ENCODE measurements at places on chromosomes 16 and 17.
A peak's percentile ranks its signal among the peaks of the same experiment; 100 is the strongest.

GRCh38 chr17:58279016-58279711, 1.6 kb downstream of the MPO start:
- no peak for DNase-seq

- DNase-seq = no peak
These were observed 189.7 kb downstream of the SNX29 start for GRCh38 chr16:12166271-12166670.

DNA sequence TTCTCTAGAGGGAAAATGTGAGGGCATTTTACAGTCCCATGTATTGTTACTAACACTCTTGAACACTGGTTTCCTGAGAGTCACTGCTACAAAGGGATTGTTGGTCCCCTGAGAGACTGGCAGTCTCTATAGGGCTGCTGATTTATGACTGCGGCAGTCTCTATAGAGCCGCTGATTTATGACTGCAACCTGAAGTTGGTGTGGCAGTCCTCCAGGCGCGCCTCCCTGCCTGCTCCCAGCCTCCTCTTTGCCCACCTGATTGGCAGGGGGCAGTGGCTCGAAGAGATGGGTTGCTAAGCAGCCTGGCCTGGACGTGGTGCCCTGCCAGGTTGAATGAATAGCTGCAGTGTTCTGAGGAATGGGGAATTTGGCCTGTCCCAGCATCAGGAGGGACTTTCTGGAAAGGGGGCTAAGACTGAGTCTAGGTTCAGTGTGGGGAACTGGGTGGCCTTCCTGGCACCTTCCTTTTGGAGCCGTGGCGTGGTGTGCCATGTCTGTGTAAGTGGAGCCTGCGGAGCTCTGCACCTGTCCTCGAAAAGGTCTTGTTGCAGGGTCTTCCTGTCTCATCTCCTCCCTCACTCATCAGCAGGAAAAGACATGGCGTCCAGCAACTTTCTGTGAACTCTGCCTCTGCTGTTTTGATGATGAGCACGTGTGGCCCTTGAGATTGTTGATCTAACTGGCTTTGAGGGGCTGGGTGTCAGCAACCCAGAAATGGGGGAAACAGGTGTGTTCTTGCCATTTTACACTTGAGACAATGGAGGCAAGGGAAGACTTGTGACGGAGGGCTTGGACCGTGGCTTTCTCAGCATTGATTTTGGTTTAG, 24.9 kb downstream of the SAP30BP start:
- no peak for DNase-seq

- DNase-seq = no peak
These were observed 21.5 kb downstream of the MYH11 start for GRCh38 chr16:15835136-15835878.

DNA sequence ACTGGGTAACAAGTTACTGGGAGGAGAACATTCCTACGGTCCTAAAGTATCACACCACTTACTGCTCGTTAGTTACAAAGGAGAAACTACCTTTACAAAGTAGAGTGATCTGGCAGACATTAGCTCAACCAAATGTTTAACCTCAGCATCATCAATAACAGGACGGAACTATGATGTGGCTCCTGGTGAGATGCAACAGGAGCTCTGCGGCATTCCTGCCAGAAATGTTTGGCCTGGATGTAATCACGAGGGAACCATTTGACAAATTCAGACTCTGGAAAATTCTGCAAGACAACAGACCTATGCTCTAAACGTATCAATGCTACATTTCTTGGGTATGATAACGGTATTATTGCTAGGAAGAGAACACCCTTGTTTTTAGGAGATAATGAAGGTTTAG, 80.4 kb downstream of the MRM3 start:
- DNase-seq = no peak

GRCh38 chr17:77450742-77451244, 310.0 kb downstream of the SEC14L1 start:
- no peak for DNase-seq

DNA sequence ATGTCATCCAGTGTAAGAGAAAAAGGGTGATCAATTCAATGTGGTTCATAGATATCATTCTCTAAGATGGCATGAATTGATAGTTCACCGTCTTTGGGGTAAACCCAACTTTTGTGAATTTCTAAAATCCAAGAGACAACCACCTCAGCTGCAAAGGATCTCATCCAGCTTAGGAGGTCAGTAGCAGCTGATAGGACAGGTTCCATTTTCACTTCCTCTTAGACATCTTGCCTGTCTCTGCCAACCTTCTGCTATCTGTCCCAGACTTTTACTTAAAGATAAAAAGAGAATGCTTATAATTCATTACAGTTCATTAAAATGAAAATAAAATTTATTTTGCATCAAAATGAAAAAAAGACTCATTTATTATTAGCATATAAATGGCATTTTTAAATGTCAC, 468.2 kb downstream of the XYLT1 start:
- no peak for DNase-seq

DNA sequence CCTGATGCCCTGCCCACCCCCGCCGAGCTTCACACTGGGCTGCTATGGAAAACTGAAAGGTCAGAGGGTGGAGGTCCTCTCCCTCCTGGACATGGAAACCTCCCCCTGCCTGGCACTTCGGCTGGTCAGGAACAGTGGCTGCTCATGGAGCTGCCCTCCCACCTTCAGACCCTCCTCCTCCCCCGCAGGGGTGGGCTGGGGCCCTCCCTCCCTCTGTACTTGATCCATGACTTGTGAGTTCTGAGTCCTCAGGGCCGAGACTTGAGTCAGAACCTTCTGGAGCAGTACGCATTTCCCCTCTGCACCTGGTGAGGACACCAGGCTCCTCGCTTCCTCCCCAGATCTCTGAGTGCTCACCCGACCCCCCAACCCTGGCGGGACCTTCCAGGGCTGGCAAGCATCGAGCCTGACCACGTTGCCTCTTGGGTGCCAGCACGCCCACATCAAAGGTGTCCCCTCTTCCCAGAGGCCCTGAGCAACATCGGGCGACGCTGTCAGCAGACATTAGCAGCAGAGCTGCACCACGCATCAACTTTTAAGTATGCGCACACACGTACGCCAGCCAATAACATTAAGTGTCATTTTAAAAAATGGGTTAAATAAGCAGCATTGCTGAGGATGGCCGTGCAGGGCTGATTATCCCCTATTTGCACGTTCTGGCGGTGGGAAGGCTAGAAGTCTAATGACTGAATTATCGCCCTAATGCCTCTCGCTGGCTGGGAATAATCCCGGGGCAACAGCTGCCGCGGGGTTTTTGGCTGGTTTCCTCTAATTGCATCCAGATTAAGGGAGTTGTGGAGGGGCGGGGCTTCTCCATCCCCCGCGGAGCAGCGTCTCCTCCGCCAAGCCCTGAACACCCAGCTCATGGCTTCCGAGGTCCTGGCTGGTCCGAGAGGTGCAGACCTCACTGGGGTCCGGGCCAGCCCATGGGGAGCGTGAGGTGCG, 98.0 kb downstream of the TBC1D16 start:
- DNase-seq = no peak

GRCh38 chr17:21209511-21210175, 4.3 kb downstream of the TMEM11 start:
- no peak for DNase-seq

DNA sequence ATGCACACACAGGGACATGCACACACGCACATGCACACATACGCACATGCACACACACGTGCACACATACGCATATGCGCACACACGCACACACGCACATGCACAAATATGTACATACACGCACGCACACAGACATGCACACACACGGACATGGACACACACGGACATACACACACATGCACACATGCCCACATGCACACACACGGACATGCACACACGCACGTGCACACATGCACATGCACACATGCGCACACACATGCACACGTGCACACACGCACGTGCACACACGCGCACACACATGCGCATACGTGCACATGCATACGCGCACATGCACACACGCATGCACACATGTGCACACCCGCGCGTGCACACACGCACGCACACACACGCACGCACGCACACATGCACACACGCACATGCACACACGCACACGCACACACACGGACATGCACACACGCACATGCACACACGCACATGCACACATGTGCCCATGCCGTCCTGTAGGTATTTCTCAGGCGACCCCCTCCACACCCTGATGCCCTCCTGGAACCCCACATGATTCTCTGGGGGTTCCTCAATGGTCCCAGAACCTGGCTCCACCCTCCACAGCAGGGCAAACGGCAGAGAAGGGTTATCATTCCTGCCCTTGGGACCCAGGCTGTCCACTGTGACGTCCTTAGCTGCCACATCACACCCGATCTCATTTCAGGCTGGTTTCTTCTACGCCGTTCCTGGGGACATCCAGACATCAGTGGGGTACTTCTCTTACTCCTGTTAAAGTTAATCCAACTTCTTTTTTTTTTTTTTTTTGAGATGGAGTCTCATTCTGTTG, 9.6 kb upstream of the RBFOX3 start:
- no peak for DNase-seq

DNA sequence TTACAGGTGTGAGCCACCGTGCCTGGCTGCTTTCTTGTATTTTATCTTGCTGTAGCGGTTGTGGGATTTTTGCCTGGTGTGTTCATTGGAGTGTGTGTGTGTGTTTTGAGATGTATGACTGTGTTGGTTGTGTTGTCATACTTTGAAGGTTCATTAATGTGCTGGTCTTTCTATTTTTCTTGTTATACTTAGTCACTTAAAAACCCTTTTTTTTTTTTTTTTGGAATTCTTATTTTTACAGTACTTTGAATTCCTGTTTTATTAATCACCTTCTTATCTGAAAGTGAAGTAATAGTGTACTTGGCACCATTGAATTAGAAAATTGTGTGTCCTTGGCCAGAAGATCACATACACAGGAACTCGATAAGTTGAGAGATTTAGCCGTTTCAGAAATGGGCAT, 30.2 kb downstream of the TENT4B start:
- no peak for DNase-seq

DNA sequence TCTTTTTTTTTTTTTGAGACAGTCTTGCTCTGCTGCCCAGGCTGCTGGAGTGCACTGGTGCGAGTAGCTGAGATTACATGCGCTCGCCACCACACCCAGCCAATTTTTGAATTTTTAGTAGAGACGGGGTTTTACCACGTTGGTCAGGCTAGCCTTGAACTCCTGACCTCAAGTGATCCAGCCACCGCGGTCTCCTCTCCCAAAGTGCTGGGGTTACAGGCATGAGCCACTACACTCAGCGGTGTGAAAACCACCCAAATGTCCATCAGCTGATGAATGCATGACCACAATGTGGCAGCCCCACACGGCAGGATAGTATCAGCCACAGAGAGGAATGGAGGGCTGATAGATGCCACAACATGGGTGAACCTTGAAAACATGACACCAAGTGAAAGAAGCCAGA, 2.1 kb downstream of the P2RX5 start:
- no peak for DNase-seq

- no peak for DNase-seq
These were observed 6.7 kb upstream of the TOB1 start for GRCh38 chr17:50872710-50873424.

- peak; percentile 36 for DNase-seq
These were observed 35.6 kb upstream of the ZNF750 start for GRCh38 chr17:82875407-82875856.

- DNase-seq = no peak
These were observed 146.7 kb downstream of the RAB11FIP4 start for GRCh38 chr17:31538080-31538762.

GRCh38 chr17:6187836-6188235, 117.7 kb downstream of the WSCD1 start:
- DNase-seq = no peak

DNA sequence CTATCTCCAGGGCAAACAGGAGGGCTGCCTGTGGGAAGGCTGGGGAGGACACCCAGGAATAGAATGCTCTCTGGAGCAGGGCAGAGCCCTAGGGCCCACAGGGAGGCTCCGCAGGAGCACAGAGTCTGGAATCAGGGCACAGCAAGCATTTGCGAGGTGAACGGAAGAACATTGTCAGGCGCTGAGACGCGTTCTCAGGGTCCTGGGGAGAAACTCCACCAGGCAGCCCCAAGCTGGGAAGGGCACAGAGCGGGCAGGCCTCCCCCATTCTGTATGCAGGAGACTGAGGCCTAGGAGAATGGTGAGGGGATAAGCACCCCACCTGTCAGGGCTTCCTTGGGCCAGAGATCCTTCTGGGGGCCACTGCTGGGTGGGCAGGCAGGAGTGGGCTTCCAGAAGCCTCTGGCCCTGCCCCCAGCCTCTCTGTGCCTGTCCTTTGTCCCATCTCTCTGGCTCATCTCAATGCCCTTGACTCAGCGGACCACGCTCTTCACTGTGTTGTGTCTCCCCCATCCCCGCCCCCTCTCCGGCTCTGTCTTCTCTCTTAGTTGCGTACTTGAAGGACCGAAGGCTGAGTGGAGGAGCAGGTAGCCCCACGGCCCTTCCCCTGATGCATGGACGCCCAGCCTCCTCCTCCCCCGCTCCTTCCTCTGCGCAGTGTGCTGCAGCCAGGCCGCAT, 5.1 kb upstream of the SETD6 start:
- no peak for DNase-seq

GRCh38 chr16:16092925-16093627, 130.2 kb downstream of the ABCC6 start:
- no peak for DNase-seq

DNA sequence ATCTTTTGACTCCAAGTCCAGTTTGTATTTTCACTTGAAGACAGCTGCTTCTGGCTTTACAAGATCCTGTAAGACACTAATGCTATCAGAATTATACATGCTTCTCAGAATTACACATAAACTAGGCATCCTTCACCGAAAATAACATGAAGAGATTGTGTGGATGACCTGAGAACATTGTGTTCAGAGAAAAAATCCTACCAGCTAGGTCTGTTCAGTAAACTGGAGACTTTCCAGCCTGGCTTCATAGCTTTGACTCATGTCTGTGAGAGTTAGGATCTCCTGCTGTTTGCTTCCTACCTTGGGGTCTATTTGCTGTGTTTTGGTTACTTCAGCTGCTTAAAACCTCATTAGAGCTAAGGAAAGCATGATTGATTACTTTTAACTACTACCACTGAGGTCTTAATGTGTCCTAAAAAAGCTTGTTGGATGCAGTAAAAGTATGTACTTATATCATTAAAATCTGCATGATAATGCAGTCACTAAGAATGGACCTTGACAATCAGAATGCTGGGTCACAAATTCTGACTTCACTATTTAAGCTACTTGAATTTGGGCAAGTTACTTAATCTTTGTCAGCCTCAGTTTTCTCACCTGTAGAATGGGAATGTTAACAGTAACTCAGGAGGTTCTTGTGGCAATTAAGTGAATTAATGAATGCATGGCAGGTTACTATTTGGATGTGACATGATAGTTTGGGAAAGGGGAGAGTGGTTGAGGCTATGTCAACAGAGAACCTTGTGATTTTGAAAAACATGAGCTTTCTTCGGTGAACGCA, 8.0 kb upstream of the MYH13 start:
- no peak for DNase-seq

- no peak for DNase-seq
These were observed 58.3 kb downstream of the IRX3 start for GRCh38 chr16:54228325-54228724.

All from NCI-H1048 (cell line).